ENCODE measurements at places on chromosomes 16 and 17. TPM values are rescaled to one million over a fixed set of nuclear protein-coding genes. Genes with fewer than 3 reads are reported as not detected.

DNA sequence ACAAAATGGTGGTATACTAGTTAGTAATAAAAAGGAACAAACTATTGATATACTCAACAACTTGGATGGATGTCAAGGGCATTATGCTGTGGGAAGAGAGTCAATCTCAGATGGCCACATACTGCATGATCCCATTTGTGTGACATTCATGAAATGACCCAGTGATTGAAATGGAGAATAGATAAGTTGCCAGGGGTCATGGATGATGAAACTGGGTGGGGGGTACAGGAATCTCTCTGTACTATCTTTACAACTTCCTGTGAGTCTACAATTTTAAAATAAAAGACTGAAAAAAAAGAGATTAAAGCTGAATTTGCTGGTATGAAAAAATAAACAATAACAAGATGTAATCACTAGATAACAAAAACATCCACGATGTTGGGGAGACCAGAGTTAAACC, 70.5 kb upstream of the CDYL2 start:
- no peak for DNase-seq

GRCh38 chr17:49387498-49388289, 25.6 kb upstream of the ZNF652 start:
- no peak for DNase-seq

DNA sequence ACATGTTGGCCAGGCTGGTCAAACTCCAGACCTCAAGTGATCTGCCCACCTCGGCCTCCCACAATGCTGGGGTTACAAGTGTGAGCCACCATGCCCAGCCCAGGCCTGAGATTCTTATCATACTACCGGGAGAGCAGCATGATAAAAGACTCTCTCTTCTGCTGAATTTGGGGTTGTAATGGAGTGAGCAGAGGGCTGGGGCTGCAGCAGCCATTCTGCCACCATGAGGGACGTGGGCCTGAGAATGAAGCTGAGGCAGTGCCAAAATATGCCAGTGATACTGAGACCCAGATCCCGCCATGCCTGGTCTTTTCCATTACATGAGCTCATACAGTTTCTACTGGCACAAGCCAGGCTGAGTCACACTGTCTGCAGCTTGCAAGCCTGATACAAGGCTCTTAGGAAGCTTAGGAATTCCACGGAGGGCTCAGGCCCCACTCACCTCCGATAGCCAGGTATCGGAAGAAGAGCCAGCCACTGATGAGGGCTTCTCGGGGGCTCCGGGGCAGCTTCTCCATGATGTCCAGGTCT, 19.6 kb upstream of the P2RX1 start:
- no peak for DNase-seq

DNA sequence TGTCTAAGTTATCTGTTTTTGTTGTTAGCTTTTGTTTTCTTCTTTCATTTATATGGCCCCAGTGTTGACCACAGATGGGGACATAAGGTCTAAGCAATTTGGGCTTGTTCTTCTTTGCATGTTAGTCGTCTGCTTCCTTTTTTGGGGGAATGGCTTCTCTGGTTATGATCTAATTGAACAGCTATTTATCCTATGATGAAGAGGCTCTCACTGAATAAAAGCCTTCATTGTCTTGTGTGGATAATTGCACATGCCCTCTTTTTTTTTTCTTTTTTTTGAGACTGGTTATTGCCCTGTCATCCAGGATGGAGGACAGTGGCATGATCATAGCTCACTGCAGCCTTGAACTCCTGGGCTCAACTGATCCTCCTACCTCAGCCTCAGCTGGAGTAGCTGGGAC, 13.7 kb downstream of the SMARCE1 start:
- no peak for DNase-seq

- peak; percentile 67 for DNase-seq
These were observed 60.6 kb downstream of the TNFRSF13B start for GRCh38 chr17:16911141-16911937.

DNA sequence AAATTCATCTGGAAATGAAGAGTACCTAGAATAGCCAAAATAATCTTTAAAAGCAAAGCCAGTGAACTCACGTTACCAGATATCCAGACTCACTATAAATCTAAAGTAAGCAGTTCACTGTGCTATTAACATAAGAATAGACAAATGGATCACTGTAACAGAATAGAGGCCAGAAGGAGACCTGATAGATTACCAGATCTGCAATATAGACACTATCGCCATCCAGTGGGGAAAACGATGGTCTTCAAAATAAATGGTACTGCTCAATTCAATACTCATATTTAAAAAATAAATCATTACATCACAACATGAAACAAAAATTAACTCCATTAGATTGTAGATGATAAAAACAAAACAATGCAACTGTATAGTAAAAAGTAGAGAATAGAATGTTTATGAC, 158.6 kb upstream of the CDH8 start:
- no peak for DNase-seq

- no peak for DNase-seq
These were observed 3.2 kb upstream of the AKTIP start for GRCh38 chr16:53506254-53506653.

- DNase-seq, result no peak
These were observed 88.8 kb downstream of the MGAT5B start for GRCh38 chr17:76956846-76957540.

- no peak for DNase-seq
These were observed 5.3 kb upstream of the GPRC5C start for GRCh38 chr17:74426551-74427047.

DNA sequence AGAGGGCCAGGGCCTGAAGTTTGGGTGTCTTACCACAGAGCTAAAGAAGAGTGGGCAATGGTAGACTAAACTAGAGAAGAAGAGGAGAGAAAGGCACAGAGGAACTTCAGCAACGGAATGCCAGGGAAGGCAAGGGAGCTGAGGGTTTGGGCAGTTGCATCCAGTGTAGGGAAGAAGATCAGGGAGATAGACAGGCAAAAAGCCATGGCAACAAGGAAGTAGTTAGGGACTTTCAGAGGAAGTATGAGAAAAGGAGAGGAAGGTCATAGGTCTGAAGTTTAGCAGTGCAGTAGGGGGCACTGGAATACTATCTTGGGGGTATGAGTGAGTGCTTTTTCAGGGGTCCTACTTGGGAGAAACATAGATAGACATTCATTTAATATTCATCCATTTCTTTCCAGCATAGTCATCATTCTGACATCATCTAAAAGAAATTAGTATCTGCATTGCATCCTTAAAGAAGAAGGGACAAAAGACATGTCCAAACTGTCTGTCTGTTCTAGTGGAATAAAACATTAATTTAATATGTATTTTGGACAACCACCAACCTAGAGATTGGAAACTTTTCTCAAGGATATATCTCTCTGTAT, 2.2 kb upstream of the NF1 start:
- DNase-seq, result no peak

GRCh38 chr16:21001262-21001661, 100.7 kb downstream of the LYRM1 start:
- no peak for DNase-seq

- no peak for DNase-seq
These were observed 69.5 kb downstream of the KIF2B start for GRCh38 chr17:53892222-53892621.

- DNase-seq, result no peak
These were observed 46.3 kb upstream of the DNAH17 start for GRCh38 chr17:78623541-78623940.

The PRSS22 gene
- not detected for total RNA-seq

The TSC2 gene
- 88.3 TPM for total RNA-seq

The KIF19 gene
- 1.9 TPM for total RNA-seq

The WWOX gene
- 15.8 TPM for total RNA-seq

The NQO1 gene
- 270 TPM for total RNA-seq

The HAPSTR1 gene
- total RNA-seq, result 57.7 TPM

The FKBP10 gene
- total RNA-seq, result 35.7 TPM

The GEMIN4 gene
- total RNA-seq, result 19.2 TPM

Data from mesenteric fat pad (tissue), 1 donor.